ENCODE measurements at places on chromosomes 2 and 18.

- DNase-seq = no peak
These were observed 98.2 kb upstream of the TMEM178A start for GRCh38 chr2:39567507-39567906.

GRCh38 chr18:23550898-23551297, 35.4 kb downstream of the NPC1 start:
- DNase-seq = no peak

DNA sequence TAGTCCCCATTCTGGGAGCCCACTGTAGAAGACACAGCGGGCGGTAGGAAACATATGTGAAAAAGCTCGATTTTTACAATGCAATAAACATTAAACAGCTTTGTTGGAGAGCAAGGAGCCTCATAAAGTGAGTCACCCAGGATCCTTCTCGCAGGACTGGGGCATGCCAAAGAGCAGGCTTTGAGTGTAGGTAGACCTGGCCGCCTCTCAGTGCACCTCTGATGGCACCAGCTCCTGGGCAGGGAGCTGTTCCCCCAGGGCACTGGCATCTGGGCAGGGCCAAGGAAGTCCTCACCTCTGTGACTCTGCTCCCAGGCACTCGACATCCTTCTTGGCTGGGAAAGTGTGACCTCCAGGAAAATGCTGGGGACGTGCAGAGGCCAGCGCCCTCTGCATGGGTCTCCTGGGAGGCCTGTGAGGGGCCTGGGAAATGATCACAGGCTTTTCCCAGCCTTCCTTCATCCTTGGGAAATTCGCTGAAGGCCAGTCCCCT, 94.2 kb downstream of the POLR1A start:
- DNase-seq = peak; percentile 21

- DNase-seq = no peak
These were observed 428.3 kb downstream of the PARD3B start for GRCh38 chr2:204973616-204974015.

GRCh38 chr2:150586858-150587257, 99.4 kb upstream of the RND3 start:
- no peak for DNase-seq

- no peak for DNase-seq
These were observed 39.8 kb downstream of the HRH4 start for GRCh38 chr18:24500217-24500616.

DNA sequence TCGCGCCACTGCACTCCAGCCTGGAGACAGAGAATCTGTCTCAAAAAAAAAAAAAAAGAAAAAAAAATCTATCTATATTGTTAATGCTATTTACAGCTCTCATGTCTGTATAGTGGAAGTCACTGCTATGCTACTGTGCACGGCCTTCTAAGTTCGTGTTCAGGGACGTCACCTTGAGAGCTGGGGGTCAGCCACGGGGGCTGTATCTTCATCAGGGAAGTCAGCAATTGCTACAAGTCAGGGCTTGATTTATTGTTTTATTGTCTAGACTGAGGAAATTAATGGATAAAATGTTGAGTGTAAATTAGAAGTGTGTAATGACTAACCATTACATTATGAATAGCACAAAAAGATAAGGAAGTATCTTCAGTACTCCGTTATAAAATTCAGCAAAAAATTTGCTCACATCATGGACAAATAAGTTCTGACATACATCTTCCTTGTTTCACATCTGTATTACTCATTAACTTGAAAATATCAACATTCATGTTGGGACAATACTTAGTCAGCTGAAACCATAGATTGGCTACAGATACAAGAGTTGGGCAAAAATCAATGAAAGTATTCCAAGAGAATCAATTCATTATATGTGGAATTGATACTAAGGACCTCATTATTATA, 136.6 kb upstream of the SEC11C start:
- no peak for DNase-seq

DNA sequence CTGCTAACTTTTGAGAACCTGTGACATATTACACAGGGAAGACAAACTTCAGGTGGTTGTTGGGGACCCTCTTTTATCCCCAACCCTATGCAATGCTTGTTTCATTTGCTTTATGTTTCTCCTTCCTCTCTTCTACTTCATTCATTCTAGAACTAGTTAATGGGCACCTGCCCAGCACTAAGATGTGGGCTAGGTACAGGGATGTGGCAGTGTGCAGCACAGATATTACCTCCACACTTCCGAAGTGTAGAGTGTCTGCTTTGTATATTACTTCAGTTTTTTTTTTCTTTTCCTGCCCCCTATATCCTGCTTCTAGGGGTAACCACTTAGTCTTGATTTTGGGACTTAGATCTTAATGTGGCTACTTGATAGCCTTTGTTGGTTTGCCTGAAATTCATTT, 35.1 kb downstream of the CD28 start:
- no peak for DNase-seq

- DNase-seq = no peak
These were observed 95.0 kb downstream of the PID1 start for GRCh38 chr2:229176136-229176535.

DNA sequence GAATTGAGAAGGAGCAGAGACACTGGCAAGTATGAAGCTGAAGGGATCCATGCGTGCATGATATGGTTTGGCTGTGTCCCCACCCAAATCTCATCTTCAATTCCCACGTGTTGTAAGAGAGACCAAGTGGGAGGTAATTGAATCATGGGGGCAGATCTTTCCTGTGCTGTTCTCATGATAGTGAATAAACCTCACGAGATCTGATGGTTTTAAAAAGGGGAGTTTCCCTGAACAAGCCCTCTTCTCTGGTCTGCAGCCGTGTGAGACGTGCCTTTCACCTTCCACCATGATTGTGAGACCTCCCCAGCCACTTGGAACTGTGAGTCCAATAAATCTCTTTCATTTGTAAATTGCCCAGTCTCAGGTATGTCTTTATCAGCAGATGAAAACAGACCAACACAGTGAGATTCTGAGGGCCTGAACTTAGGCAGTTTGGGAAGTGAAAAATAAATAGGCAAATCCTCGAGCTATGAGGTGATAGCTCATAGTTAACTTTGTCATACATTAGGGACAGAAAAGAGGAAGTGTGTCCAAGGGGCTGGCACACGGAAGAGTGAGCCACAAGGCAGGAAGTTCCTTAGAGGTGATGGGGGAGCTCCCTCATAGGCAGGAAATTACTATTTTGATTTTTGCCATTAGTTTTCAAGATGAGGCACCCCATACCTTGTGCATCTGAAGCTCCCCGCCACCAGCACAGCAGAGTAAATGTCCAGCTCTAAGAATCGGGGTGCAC, 658.8 kb upstream of the ID2 start:
- DNase-seq = no peak

GRCh38 chr18:12885500-12885899, 1.5 kb upstream of the PTPN2 start:
- DNase-seq = no peak

DNA sequence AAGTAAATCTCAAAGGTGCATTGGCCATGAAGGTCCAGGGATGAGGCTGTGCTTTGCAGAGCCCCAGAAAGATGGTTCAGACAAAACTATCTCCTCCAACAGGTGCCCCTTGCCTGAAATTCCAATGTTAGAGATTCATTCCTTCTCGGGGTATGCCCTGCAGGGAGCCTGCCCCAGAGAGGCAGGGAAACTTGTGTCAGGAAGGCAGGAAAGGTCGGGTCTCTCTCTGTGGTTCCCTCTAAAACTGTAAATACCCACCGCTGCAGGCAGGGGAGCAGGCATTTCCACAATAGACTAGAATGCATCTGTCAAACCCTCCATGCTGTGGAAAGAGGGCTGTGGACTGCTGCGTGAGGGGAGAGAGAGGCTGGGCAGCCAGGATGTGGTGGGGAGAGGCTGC, 207.8 kb upstream of the SMAD2 start:
- DNase-seq = no peak

DNA sequence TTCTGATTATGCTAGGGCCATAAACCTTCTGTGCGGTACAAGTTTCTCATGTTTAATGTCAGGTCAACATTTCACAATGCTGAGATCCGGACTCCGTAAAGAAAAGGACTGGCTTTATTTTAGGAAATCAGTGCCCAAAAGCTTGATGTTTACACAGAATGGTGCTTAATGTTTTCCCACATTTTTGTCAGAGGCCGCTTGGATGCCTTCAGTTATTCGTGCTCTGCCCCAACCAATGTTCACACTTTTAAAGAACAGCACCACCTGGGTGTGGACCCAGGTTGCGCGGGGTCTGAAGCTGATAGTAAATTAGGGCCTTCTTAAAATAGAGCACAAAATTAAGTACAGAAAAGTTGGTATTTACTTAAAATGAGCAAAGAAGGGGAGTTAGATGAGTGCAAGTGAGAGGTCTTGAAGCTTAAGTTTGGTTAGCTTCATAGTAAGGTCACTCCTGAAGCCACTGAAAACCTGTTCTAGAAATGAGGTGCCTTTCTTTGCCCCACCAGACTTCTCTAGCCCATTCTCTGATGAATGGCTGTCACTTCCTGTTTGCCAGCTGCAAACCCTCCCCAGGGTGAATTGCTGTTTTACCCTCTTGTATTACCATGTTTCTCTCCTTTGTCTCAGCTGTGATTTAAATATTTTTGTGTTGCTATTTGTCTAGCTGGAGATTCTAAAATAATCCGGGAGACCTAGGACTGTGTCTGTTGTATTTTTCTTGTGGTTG, 20.5 kb downstream of the SLC3A1 start:
- DNase-seq = no peak

GRCh38 chr2:151946899-151947812, 118.9 kb upstream of the ARL5A start:
- peak; percentile 41 for DNase-seq

DNA sequence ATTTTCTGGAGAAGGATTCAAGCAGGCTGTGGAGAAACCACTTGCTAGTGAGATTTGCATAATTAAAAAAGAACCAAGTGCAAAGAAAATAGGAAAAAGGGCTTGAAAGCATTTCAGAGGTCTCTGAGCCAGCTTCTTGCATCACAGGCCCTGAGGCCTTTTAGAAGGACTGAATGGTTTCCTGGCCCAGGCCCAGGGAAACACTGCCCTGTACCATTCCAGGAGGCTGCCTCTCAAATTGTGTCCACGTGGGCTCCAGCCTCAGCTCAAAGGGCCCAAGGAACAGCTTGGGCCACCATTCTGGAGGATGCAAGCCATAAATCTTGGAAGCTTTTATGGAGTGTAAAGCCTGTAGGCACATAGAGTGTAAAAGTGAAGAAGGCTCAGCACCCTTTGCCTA, 523.3 kb upstream of the VRK2 start:
- DNase-seq = no peak

GRCh38 chr18:64714086-64714485, 565.2 kb upstream of the LINC00305 start:
- DNase-seq = no peak

- no peak for DNase-seq
These were observed 203.6 kb upstream of the SLC35G4 start for GRCh38 chr18:11405804-11406203.

DNA sequence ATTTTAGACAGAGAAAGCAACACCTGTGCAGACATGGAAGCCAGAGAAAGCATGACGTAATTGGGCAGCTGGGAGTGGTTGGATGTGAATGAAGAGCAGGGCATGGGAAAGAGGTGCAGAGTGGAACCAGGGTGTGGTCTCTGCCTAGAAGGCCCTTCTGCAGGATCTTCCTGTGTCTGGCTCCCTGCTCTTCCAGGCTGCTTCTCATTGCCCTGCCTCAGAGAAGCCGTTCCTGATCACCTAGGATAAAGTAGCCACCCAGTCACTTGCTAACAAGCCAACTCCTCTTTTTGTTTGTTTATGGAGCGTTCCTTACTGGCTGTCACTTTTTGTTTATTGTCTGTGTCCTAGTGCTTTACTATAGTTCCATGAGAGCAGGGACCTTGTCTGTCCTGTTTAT, 28.5 kb downstream of the GALNT1 start:
- DNase-seq = no peak

DNA sequence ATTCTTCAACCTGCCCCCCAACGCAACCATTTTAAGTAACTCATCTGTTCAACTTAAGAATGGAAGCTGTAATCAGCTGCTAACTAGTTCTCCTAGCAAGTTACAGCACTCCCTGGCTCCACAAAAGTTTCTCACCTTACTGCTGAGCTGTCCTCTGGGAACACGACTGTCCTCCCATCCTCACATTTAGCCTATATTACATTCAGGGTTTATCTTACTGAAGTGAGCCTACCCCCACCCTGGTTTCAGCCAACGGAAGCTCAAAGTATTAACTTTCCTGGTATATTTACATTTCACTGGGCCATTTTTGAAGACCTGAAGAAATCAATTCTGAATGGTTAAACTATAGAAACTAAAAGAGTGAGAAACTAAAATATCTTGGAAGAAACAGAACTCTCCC, 64.9 kb upstream of the TANK start:
- no peak for DNase-seq

DNA sequence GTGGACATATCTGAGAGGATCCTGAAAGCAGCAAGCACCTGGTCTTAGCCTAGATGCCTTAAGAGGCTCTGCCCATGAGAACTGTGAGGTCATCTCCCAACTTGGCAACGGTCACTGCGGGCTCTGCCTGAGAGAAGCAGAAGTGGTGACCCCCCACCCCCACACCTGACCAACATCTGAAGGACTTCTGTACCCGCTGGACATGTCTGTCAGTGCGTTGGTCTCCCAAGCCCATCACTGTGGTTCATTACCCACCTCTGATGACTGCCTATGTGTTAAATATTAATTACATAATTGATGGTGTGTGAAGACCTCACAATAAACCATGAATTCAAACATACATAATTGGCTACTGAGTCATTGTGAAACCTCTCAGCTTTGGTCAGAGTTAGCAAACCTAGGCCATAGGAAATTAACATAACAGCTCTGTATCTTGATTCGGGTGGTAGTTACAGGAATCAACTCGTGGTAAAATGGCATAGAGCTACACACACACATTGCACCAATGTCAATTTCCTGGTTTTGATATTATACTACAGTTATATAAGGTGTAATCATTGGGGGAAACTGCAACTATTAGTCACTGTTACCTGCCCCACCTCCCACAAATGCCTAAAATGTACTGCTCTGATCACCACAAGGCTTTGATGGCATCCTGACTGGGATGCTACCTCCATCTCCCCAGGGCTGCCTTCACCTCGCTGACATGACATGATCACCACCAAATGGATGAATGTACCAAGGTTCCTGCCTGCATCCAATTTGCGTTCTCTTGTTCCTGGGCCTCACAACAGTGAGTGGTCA, 4.3 kb upstream of the GALNT1 start:
- no peak for DNase-seq

GRCh38 chr2:203395858-203396257, 67.7 kb downstream of the ABI2 start:
- no peak for DNase-seq

- no peak for DNase-seq
These were observed 111.9 kb upstream of the REG3A start for GRCh38 chr2:79271456-79271855.

DNA sequence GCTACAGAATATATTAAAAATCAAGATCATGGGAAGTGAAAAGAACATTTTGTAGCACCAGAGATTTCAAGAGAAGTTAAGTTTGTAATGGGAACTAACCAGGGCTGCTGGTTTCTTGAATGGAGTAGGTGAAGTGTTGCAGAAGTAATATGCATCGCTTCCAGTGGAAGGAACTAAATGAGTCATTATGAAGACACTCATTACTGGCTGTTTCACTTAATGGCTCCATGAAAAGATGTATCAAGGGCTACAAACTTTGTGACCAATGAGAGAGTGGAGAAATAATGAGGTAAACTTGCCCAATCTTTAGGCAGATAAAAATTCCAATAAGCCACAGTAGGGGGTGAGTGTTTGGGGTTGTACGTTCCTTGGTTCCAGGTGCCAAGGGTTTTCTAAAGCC, 380.4 kb upstream of the POU3F3 start:
- no peak for DNase-seq

Measured in femur (tissue), 1 donor.